ENCODE measurements at places on chromosomes 1 and 21.

- no peak for DNase-seq
Observed at GRCh38 chr1:88528792-88529191, 155.3 kb upstream of the PKN2 start.

GRCh38 chr1:206890125-206891060, 6.8 kb upstream of the IL24 start:
- DNase-seq = peak; percentile 86

GRCh38 chr21:15826908-15827601, 97.3 kb downstream of the USP25 start:
- no peak for DNase-seq

DNA sequence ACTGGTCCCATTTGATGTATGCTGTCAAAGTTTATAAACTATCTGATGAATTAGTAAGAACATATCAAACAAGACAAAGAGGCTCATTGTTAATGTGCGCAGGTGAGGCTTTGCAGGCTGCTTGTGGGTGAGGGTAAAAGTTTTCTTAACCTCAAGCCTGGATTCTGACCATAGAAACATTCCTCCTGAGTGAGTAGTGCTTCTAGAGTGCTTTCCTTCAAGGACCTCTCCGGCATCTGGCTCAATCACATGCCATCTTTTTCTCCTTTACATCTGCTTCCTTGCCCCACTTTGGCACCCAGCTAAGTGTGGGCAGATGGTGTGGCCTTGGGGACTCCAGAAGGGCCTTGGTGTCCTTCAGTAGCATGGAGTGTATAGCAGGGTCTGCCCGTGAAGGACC, 104.0 kb downstream of the ROR1 start:
- DNase-seq = peak; percentile 73

GRCh38 chr1:26155370-26156284, 3.3 kb upstream of the FAM110D start:
- no peak for DNase-seq

DNA sequence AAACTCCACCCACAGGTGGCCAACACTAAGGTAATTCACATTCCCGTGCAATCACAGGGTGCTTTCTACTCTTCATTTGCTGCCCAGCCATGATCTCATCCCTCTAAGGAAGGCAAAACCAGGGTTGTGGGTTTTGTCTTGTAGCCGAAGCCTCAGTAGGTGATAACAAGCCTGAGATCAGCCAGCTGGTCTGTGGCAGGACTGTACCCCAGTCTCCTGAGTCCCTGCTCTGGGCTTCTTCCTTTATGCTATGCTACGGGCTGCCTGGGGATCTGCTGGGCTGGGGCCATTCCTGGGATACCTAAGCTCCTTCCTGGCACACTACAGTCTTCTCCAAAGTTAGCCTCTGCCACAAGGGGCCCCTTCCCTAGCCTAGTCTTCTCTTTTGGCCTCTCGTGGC, 9.8 kb downstream of the PPFIA4 start:
- no peak for DNase-seq

- peak; percentile 3 for DNase-seq
Observed at GRCh38 chr1:228434689-228435088, 18.0 kb upstream of the TRIM17 start.

GRCh38 chr1:61680500-61680899, 44.4 kb downstream of the TM2D1 start:
- DNase-seq = no peak

DNA sequence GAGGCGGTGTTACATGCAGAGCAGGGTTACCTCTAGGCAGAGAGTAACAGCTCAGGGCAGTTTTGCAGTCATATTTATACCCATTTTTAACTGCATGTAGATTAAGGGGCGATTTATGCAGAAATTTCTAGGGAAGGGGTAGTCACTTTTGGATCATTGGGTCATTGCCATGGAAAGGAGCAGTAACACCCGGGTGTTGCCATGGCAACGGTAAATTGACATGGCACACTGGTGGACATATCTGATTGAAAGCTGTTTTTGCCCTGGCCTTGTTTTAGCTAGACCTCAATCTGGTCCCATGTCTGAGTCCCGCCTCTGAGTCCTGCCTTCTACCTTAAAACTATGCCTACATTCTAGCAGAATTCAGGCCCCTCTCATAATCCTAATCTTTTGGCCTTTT, 11.8 kb upstream of the USP1 start:
- DNase-seq = no peak

DNA sequence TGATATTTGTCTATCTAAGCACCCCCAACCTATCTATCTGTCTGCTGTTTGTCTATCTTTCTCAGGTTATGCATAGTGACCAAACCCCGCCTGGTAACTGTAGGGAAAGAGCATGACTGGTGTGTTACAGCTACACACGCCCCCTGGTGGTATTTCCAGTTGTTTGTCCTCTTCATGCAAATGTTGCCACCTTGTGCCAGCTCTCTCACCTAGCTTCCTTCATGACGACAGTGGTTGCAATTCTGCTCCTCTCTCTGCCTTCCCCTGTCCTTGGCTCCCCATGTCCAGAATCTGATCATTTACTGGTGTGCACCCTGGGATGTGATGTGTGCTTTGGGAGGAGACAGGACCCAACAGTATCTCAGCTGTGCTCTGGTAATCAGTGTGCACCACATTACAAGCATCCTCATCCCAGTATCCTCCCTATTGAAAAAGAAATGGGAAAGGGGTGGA, 8.1 kb upstream of the INKA2 start:
- peak; percentile 79 for DNase-seq

GRCh38 chr21:35730325-35730724, 330.0 kb downstream of the SETD4 start:
- no peak for DNase-seq

DNA sequence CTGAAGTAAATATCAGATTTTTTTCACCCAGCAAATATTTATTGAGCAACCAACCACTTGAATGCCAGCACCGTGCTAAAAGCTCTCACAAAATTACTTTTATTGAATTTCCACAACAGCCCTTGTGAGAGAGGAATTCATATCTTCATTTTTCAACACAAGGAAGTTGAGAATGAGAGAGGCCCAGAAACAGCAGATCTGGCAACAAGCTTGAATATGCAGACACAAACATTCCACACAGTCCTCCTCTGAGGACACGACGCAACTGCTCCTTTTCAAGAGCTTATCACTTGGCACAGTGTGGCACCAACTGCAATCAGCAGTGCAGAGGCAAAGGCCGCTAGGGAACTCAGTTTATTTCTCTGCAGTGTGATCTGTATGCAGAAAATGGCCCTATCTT, 32.2 kb upstream of the IFNAR2 start:
- no peak for DNase-seq

GRCh38 chr1:90402893-90403849, 313.9 kb downstream of the BARHL2 start:
- DNase-seq = peak; percentile 84

DNA sequence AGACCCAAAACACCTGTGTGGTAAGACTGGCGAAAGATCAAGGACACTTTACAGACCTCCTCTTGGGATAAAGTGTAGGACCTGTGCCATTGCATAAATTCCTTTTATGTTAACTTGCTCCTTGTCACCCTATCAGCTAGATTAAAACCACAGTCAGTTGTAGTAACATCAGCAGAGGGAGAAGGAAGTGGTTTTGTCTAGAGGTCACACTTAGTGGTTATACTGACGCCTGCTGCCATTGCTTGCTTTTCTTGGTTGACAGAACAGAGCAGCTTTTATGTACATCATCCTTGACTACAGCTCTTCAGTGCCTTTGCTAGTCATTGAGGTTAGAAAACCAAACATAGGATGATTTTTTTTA, 101.4 kb downstream of the PBX1 start:
- peak; percentile 38 for DNase-seq

GRCh38 chr1:163701783-163702374, 380.1 kb downstream of the NUF2 start:
- no peak for DNase-seq

DNA sequence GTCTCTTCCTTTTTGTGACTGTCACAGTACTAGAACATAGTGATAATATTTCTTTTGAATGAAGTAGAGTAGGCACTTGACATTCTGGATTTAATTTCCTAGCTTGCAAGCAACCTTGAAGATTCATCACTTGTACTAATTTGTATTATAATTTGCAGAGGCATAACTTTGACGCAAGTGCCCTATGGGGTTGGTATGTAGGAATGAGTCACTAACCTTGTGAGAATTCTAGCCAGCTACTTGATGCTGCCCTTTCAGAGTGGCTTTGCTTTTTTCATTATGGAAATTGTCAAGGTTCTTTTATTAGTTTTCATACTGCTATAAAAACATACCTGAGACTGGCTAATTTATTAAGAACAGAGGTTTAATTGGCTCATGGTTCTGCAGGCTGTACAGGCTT, 13.7 kb upstream of the DPH5 start:
- no peak for DNase-seq

- no peak for DNase-seq
Observed at GRCh38 chr21:44667612-44668011, 885 bp upstream of the KRTAP12-2 start.

DNA sequence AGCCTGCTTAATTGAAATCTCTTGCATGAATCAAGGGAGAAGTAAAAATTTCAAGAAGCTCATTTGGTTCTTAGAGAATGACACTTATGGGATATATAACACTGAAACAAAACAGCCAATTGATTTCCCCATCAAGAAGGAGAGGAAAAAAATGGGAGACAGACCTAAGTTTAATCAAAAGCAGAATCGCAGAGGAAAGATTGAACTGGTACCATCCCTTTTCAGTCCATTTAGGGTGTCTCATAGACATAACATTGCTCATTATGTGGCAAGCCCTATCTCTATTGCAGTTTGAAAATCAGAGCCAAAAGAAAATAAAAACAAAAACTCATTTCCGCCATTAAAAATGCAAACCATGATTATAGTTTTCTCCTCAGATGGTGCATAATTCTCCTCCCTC, 119.6 kb downstream of the AK5 start:
- DNase-seq = no peak

DNA sequence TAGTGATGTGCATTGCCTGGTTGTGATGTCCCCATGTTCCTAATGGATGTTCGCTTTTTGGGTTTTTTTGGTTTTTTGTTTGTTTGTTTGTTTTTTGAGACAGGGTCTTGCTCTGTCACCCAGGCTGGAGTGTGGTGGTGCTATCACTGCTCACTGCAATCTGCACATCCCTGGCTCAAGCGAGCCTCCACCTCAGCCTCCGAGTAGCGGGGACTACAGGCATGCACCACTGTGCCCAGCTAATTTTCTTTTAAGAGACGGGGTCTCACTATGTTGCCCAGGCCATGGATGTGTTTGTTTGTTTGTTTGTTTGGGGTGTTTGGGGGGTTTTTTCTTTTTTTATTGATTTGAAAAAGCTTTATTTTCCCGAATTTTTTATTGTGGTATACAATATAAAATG, 2.1 kb downstream of the COL6A2 start:
- no peak for DNase-seq

- no peak for DNase-seq
Observed at GRCh38 chr1:82534996-82535395, 734.3 kb downstream of the ADGRL2 start.

- no peak for DNase-seq
Observed at GRCh38 chr1:231856894-231857293, 230.3 kb downstream of the DISC1 start.
